ENCODE measurements at places on chromosomes 5 and 9.

GRCh38 chr9:121194730-121195129 lies 6.9 kb downstream of the RAB14 start:
- DNase-seq, result no peak

DNA sequence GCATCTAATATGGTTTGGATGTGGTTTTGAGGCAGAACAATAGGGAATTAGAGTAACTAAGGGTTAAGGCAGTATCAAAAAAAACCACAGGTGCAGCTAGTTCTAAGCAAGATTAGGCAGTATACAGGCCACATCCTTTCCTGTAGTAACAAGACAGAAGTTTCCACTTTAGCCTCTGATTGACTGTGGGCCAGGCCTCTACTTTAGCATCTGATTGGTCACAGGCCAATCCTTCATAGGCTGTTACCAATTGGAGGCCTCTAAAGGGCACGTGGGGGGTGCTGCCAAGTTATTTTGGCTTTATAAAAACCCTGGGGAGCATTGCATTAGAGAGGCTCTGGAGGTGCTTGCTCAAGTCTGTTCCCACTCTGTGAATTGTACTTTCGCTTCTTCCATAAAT lies 144.1 kb upstream of the ST8SIA4 start:
- DNase-seq, result no peak

- no peak for DNase-seq
Observed at GRCh38 chr5:155254399-155254798, 240.8 kb downstream of the KIF4B start.

DNA sequence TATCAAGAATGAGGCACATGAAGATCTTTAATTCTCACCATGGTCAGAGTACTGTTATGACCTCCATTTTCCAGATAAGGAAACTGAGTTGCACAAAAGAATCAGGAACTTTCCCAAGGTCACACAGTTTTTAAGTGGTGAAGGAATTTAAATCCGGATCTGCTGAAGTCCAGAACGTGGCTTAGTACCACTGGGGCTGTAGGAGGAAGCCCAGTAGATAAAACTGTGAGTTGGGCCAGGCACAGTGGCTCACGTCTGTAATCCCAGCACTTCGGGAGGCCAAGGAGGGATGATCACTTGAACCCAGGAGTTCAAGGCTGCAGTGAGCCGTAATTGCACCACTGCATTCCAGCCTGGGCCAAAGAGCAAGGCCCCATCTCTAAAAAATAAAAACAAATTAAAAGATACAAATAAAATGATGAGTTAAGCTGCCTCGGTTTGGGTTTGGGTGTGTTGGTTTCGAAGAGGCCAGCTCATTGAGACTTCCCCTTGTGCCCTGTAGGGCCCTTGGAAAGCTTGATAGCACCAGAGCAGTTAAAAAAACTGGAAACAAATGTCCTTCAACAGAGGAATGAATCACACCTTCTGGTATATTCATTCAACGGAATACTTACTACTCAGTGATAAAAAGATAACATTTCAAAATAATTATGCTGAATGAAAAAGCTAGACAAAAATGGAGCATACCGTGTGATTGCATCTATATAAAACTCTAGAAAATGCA lies 20.1 kb downstream of the ATOX1 start:
- DNase-seq, result no peak

DNA sequence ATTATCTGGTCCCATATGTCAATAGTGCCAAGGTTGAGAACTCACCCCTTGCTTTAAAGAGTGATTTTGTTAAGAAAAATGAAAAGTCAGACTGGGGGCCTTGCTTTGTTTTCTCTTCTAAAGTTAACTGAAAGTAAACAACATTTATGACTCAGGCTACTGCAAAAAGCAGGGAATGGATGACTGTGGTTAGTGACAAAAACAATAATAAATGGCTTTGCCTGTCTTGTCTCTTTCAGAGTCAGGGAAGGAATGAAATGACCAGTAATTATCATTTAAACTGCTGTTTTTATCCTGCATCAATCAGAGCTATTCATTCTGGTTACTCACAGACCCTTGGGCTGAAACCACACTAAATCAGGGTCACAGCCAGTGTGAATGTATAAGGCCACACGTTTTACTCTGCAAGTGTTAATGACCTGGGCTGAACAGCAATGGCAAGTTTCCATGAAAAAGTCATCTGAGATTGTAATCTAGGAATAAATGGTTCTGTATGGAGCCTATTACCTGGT lies 112.2 kb downstream of the ZNF608 start:
- DNase-seq, result no peak

- DNase-seq, result no peak
Observed at GRCh38 chr5:40746703-40747102, 9.1 kb downstream of the TTC33 start.

DNA sequence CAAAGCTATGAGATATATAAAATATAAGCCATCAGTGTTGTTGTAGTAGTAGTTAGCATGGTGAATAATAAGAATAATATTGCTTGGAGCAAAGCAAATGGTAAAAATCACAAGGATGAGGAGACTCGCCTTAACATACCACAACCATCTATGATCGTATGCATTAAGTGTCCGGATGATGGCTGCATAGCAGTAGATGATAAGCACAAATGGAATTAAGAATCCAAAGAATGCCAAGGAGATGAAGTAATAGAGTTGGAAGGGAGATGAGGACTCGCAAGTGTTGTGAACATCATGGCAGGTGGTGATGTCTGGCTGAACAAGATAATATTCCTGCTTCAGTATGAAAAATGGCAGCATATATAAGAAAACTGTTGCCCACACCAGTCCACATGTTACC lies 5.5 kb downstream of the F2RL2 start:
- DNase-seq, result no peak
